ENCODE measurements at places on chromosomes 1 and 21. TPM values are rescaled to one million over a fixed set of nuclear protein-coding genes. Genes with fewer than 3 reads are reported as not detected.
A peak's percentile ranks its signal among the peaks of the same experiment; 100 is the strongest.

DNA sequence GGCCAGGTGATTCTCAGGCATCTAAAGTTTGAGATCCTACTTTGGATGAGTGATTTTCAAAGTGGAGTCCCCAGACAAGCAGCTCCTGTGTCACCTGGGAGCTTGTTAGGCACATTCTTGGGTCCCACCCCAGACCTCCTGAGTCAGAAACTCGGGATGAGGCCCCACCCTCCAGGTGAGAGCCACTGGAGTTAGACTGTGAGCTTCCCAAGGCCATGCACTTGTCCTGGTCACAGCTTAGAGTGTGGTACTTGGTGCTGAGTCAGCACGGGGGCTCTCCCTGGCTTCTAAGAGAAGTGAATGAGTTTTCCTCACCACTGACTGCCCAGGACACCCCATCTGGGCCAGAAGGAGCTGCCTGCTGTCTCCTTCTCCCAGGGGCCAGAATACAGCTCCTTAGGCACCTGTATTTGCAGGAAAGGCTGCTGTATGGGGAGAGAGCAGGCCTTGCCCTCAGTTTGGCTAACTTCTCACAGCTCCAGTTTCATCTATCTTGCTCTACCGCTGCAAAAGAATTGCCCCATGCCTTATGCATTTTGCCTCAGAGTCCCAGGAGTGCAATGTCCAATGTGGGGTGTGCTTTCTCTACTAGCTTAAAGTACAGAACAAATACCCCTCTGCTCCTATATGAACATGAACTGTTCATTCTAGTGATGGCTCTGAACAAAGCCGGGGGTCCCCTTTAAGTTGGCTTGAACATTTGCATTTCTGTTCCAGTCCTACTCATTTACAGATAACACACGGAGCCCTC is 98.1 kb downstream of the PSMG1 start:
- H3K27ac ChIP-seq, result no peak overlapping the region
- peaks cover 34% of the 10 kb centered on the region for H3K4me1 ChIP-seq
- H3K36me3 ChIP-seq, result no peaks in the 10 kb centered on the region
- H3K4me3 ChIP-seq, result no peak overlapping the region
- H3K27me3 ChIP-seq, result no peaks in the 10 kb centered on the region
- no peak for DNase-seq

The TEKT2 gene
- not detected for total RNA-seq

DNA sequence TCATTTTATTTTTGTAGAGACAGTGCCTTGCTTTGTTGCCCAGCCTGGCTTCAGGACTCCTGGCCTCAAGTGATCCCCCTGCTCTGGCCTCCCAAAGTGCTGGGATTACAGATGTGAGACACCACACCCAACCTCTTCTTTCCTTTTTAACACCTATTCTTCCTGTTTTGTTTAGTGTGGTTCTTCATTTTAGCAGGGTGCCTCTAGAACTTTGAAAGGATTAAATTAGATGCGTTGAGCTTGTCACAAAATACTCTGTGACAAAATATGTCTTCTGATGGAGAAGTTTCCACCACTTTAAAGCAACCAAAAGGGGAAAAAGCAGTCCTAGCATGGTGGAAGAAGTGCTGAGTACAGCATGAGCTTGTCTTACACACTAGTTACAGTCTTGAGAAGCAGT is 42.0 kb downstream of the CDC14A start:
- no peaks in the 10 kb centered on the region for H3K27me3 ChIP-seq
- no peaks in the 10 kb centered on the region for H3K4me1 ChIP-seq
- no peak overlapping the region for H3K27ac ChIP-seq
- H3K4me3 ChIP-seq, result no peak overlapping the region

The OR2L5 gene
- not detected for total RNA-seq

- peak overlapping the region; percentile 86 for H3K27ac ChIP-seq
- no peaks in the 10 kb centered on the region for H3K27me3 ChIP-seq
- H3K4me1 ChIP-seq, result no peaks in the 10 kb centered on the region
These were observed 1.6 kb downstream of the MARK1 start for GRCh38 chr1:220529521-220530020.

- no peaks in the 10 kb centered on the region for H3K4me1 ChIP-seq
- peak overlapping the region; percentile 52 for H3K27ac ChIP-seq
- no peaks in the 10 kb centered on the region for H3K36me3 ChIP-seq
- H3K4me3 ChIP-seq, result no peak overlapping the region
- no peak for DNase-seq
These were observed 12.5 kb upstream of the SPSB1 start for GRCh38 chr1:9280015-9280860.

DNA sequence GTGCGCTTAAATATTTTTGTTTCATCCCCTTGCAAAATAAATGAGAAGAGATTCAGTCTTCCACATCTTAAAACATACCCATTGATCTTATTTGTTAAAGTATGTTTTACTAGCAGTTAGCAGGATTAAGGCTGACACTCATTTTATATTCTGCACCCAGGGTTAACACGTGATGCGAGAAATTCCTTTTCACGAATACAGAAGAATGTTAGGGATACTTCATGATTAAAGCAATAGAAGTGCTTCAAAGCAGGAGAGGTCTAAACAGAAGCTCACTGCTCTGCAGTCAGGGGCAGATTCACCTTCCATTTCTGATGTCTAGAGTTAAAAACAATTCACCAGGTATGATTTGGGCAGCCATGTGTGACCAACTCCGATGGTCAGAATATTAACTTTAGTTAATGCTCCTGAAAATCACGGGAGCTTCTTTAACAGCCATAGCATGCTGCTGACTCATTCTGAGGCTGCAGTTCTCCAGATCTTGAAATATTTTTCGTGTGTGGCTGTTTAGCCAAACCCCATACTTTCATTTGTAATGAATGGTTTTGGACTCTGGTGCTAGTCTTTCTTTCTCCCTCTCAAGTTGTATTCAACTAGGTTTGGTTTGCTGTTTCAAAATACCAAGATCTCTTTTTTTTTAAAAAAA is 19.7 kb downstream of the BCAR3 start:
- DNase-seq, result no peak
- H3K36me3 ChIP-seq, result no peaks in the 10 kb centered on the region
- no peaks in the 10 kb centered on the region for H3K27me3 ChIP-seq
- peaks cover 52% of the 10 kb centered on the region for H3K4me1 ChIP-seq

The YARS1 gene
- 54.4 TPM for total RNA-seq

DNA sequence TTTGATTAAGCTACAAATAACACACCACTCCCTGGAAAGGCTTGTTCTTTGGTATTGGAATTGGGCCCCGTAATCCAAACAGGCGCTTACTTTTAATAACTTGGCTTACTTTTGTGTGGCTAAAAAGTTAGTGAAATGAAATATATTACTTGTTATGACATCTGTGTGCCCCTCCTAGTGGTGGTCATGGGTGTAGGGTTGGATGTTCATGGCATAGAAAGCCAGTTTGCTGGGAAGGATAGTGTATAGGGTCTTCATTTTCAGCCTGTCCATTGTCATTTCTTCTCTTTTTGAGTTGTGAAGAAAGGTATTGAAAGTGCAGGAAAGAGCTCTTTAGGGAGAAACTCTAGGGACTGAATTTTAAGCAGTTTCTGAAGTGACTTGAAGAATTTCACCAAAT is 5.9 kb downstream of the CDC14A start:
- no peaks in the 10 kb centered on the region for H3K36me3 ChIP-seq
- no peak overlapping the region for H3K4me3 ChIP-seq
- no peak for DNase-seq
- peaks cover 30% of the 10 kb centered on the region for H3K4me1 ChIP-seq

DNA sequence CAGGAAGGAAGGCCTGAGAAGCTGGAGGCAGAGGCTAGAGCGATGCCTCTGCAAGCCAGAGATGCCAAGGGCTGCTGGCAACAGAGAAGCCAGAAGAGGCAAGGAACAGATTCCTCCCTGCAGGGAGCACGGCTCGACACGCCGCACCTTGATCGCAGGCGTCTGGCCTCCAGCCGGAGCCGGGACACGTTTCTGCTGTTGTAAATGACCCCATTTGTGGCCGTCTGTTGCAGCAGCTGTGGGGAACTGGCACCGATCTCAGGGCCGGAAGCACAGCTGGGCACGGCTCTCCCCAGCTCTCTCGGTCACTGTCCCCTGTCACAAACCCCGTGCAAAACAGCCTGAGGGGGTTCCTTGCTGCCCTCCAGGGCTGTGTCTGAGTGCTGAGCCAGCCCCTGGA is 59.6 kb downstream of the SIK1 start:
- no peaks in the 10 kb centered on the region for H3K27me3 ChIP-seq
- H3K4me3 ChIP-seq, result no peak overlapping the region
- H3K4me1 ChIP-seq, result no peaks in the 10 kb centered on the region

GRCh38 chr1:93474321-93474720 is 26.4 kb downstream of the FNBP1L start:
- H3K4me1 ChIP-seq, result no peaks in the 10 kb centered on the region
- H3K27me3 ChIP-seq, result no peaks in the 10 kb centered on the region
- no peak for DNase-seq
- no peaks in the 10 kb centered on the region for H3K36me3 ChIP-seq
- H3K27ac ChIP-seq, result no peak overlapping the region

DNA sequence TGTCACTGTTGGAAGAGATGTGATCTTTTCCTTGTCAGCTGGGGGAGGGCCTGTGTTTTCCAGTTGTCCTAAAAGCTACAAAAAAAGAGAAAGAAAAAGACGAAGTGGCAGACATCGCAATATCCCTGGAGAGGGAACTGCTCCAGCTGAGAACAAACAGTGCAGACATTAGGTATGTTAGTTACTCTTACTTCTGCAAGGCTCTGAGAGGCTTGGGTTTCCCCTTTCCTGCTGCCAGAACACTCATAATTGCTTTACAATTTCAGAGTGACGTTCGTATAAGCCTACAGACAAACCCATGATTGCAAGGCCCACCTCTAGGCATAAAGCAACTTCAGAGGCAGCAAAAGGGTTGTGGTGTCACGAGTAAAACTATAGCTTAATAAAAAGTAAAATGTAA is 31.1 kb downstream of the CD160 start:
- no peaks in the 10 kb centered on the region for H3K27me3 ChIP-seq
- H3K36me3 ChIP-seq, result no peaks in the 10 kb centered on the region
- H3K27ac ChIP-seq, result no peak overlapping the region
- no peaks in the 10 kb centered on the region for H3K4me1 ChIP-seq
- DNase-seq, result no peak

The DISP3 gene
- not detected for total RNA-seq

- peaks cover 21% of the 10 kb centered on the region for H3K27me3 ChIP-seq
- H3K4me1 ChIP-seq, result no peaks in the 10 kb centered on the region
- no peak overlapping the region for H3K27ac ChIP-seq
- H3K36me3 ChIP-seq, result no peaks in the 10 kb centered on the region
- H3K4me3 ChIP-seq, result no peak overlapping the region
These were observed 132.0 kb upstream of the ZBTB40 start for GRCh38 chr1:22319608-22320007.

DNA sequence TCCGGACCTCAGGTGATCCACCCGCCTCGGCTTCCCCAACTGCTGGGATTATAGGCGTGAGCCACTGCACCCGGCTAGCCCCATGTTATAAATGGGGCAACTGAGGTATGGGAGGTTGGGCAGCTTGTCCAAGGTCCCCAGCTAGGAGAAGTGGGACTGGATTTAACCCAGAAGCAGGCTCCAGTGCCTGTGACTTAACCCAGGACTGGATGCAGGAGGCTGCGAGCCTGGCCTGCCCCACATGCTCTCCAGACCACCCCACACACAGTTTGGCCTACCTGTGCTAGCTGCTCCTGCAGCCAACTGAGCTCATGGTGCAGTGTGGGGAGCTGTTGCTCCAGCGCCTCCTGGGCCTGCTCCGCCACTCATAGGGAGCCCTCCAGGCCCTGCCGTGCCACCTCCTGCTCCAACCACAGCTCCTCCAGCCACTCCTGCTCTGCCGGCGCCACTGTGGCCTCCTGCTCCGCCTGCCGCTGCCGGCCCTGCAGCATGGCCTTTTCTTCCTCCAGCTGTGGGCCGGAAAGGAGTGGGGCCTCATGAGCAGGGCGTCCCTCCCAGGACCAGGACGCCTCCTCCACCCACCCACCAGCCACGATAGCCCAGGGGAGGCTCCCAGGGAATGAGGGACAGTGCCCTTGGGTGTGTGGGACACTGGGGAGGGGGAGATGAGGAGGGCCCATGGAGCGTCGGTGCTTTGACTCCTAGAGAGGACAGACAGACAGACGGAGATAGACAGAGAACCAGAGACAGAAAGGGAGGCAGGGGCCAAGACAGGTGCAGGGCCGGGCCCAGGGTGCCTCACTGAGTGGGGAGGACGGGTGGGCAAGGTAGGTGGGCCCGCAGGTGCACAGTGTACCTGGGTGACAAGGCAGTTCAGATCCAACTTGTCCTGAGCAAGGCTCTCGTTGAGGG is 12.4 kb upstream of the NBPF1 start:
- H3K27me3 ChIP-seq, result no peaks in the 10 kb centered on the region
- no peaks in the 10 kb centered on the region for H3K4me1 ChIP-seq
- H3K36me3 ChIP-seq, result peaks cover 23% of the 10 kb centered on the region
- H3K4me3 ChIP-seq, result no peak overlapping the region
- DNase-seq, result no peak

DNA sequence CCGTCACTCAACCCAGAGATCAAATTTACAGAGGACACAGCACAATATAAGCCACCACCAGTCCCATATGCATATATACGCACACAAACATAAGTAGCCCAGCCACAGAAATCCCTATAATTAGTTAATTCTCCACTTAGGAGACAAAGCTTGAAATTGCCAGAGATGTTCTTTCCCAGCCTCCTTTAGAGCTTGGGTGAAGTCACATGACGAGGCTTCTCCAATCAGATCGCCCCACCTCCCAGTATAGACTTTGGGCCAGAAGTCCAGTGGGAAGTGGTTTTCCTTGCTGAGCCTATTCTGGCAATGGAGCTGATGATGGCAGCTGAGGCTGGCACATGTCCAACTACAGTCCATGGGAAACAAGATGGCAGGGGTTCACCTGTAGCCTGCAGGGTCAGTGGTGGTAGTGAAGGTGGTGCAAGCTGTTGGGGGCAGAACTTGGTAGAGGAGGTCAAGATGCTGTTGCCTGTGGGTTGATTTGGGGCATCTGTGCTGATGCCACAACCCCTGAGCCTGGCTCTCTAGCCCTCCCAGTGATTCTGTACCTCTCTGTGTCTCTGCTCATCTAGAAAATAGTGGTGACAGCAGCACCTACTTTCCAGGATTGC is 535.9 kb downstream of the MATN1 start:
- peak; percentile 2 for DNase-seq
- peaks cover 6% of the 10 kb centered on the region for H3K4me1 ChIP-seq
- H3K27me3 ChIP-seq, result peaks cover 3% of the 10 kb centered on the region
- H3K4me3 ChIP-seq, result no peak overlapping the region

DNA sequence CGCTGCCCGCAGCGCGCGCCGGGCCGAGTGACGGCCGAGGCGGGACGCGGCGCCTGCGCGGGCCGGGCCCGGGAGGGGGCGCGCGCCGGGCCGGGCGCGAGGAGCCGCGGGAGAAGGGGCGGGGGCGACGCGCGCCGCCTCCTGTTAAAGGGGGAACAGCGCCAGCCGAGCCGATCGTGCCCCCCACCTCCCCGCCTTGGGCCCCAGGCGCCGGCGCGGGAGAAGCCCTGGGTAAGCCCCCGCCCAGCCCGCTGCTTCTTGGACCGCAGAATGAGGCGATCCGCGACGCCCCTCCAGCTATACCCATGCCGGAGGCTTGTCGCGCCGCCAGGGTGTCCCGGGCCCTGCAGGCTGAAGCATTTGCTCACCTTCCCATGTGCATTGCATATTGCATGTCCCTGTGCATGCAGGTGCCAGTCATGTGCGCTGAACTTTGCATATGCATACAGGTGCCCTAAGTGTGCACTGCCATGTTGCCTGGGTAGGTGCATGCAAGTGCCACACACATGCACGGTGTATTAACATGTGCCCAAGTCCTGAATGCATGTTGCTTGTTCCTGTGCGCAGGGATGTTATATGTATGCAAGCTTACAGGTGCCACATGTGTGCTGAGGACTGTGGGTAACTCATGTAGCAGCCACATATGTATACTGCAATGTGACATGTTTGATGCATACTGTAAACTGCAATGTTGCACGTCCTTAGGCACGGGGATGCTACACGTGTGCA is at the start of gene ADGRB2:
TSS of gene ADGRB2 (minus strand) at position 29 of the 729 bp plus-strand sequence. CDS start 7,119 bp downstream, outside the sequence.
- H3K27ac ChIP-seq, result no peak within 1 kb of the TSS
- H3K4me1 ChIP-seq, result no peaks in the 10 kb centered on the region
- no peak for DNase-seq
- H3K36me3 ChIP-seq, result no peaks in the 10 kb centered on the region

The FAM163A gene
- total RNA-seq, result not detected

Data from tibial nerve (tissue), 4 donors.